CMK (cell line): ENCODE measurements at places on chromosomes 3 and 15.

- DNase-seq: no peak
Observed at GRCh38 chr3:34387826-34388564, 589.6 kb downstream of the PDCD6IP start.

GRCh38 chr15:41207687-41208448 is 22.7 kb downstream of the EXD1 start:
- no peak for DNase-seq

DNA sequence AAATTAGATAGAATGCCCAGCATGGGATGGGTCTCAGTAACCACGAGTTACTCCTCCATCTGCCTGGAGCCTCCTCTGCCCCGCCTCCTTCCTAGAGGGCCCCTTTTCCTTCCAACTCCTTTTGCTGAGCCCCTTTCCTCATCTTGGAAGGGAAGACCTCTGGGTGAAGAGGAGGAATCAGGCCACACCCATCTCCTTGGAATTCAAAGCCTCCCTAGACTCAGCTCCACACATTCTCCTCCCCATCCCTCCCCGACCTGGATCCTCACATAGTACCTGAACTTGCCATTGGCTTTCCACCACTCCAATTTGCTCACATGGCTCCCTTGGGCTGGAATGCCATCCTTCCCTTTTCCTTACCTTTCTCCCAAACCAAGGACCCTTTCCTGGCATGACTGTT is 128.8 kb downstream of the SMAD6 start:
- DNase-seq: no peak

DNA sequence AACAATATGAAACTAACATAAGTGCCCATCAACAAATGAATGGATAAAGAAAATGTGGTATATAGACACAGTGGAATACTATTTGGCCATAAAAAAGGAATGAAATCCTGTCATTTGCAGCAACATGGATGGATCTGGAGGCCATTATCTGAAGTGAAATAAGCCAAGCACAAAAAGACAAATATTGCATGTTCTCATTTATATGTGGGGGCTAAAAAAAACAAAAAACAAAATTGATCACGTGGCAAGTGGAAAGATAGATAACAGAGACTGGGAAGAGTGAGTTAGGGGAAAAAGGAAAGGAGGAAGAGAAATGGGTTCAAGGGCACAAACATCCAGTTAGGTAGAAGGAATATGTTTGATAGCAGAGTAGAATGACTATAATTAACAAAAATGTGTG is 155.9 kb upstream of the BHLHE40 start:
- no peak for DNase-seq

DNA sequence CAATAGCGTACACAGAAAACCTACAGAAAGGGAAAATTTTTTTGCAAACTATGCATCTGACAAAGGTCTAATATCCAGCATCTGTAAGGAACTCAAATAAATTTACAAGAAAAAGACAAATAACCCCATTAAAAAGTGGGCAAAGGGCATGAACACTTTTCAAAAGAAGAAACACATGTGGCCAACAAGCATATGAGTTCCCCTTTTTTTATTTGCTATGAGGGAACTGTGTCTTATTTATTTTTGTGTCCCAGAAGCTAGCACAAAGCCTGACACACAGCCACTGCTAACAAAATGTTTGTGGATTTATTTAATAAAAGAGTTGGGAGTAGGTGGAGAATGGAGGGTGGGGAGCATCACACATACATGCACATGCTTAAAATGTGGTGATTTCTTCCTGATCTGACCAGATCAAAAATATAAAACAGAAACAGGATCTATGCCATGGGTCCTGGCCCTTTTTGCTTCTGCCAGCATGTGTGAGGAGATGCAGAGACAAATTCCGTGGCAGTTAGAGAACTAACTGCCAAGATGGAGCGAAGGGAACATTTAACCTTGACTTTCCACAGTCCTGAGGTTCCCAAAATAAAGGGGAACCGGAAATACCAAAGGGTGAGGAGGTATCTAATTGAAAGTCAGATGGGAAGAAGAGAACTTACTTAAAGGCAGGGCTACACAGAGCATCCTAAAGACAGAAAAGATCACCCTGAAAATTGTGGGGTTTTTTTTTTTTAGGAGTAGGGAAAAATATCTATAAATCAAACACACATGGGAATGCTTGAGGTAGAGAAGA is at the start of gene TMEM202:
TSS of gene TMEM202 (plus strand) at position 510 of the 793 bp plus-strand sequence. CDS start at position 532, 22 bp downstream.
- no peak for DNase-seq

DNA sequence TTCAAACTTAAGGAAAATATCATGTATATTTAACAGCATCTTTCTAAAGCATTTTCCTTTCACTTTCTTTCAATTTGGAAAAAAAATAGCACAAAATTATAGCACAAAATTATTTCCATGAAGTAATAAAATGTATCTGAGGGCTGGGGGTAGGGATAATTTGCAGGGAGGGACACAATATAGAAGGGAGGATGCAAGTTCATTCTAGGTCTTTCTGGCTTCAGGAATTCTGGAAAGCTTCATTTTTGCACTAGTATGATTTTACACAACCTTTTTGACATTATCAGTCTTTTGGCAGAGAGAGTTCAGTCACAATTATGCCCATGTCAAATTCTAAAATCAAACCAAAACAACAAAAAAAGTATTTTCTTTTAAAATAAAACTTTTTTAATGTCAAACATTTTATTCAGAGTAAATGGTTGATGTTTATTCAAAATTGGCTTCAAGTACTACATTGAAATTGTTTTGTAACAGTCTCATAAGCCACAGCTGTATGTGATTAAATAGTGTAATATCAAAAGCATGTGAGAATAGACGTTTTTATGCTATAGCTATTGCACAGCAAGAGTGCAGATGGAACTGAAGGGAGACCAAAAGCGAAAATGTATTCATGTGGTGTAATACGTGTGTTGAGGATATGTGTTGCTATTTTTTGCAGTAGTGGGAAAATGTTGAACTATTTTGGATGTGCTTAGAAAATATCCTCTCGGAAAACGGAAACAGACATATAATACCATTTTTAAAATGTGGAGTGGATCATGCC is 5.8 kb downstream of the RBMS3 start:
- DNase-seq: no peak

DNA sequence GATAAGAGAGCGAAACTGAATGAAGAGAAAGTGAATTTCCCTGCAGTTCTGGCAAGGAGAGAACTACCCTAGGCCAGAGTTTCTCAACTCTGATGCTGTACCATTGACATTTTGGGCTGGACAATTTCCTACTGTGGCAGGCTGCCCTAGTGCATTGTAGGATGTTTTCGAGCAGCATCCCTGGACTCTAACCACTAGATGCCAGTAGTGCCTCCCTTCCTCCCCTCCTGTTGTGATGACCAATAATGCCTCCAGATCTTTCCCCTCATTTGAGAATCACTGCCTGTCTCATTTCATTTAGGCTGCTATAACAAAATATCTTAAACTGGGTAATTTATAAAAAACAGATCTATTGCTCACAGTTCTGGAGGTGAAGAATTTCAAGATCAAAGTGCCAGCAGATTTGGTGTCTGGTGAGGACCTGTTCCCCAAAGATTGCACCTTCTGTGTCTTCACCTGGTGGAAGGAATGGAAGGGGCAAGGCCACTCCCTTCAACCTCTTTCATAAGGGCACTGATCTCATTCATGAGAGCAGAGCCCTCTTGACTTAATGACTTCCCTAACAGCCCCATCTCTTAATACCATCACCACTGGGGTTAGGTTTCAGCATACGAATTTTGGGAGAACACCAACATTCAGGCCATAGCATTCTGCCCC is 188.9 kb upstream of the MEIS2 start:
- no peak for DNase-seq
